ENCODE measurements at places on chromosomes 2 and 18. TPM values are rescaled to one million over a fixed set of nuclear protein-coding genes. Genes with fewer than 3 reads are reported as not detected.

The DSC3 gene
- total RNA-seq, result 0.31 TPM

The LYPD1 gene
- total RNA-seq, result 25.4 TPM

The MDH1B gene
- 4.7 TPM for total RNA-seq

The SULT1C4 gene
- total RNA-seq, result 11.9 TPM

The ACKR3 gene
- total RNA-seq, result 12.5 TPM

The OTOS gene
- not detected for total RNA-seq

Data from parietal lobe (tissue), 2 donors.